ENCODE measurements at places on chromosomes 1 and 21.

GRCh38 chr1:178145605-178146004, 51.7 kb downstream of the RASAL2 start:
- DNase-seq = no peak

GRCh38 chr1:233998891-233999290, 94.4 kb downstream of the SLC35F3 start:
- peak; percentile 99 for DNase-seq

DNA sequence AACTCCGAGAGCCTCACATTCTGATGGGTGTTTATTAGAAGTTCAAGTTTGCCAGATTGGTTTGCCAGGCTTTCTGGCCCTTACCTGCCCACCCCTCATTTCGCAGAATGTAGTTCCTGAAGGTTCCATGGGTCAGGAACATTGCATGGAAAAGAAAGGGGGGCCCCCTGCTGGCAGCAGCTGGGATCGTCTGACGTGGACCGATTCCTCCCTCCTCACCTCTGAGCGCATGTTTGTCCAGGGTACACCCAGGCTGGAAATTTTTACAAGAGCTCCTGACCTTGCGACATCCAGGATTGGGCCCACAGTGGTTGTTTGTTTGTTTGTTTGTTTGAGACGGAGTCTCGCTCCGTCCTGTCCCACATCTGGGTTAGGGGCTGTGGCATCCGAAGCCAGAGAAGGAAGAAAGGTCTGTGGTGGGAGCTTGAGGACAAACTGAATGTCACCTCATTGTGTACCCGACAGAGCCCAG, 126.0 kb upstream of the TMEM51 start:
- DNase-seq = no peak

GRCh38 chr1:220711056-220711809, 21.1 kb downstream of the C1orf115 start:
- no peak for DNase-seq

DNA sequence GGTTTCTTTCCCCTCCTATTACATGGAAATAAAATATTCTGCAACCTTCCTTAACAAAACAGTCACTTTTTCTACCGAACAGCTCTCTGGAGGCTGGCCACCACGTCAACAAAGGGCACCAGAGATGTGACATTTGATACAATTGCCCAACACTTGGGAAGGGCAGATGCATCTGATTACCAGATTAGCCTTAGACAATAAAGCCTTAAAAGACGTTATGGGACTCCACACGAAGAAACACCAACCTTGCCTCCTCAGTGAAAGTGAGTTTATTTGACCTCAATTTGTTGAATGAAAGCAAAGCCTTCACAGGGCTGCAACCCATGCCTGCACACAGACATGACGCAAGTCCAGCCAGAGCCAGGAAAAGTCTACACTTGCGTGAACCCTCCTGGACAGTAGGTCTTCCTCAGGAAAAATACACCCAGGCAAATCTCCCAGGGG, 136.1 kb downstream of the TGFBR3 start:
- no peak for DNase-seq

- no peak for DNase-seq
Measured at GRCh38 chr1:154843636-154844296, 26.3 kb downstream of the KCNN3 start.

- DNase-seq = no peak
Measured at GRCh38 chr1:242043165-242043564, 44.3 kb upstream of the MAP1LC3C start.

- DNase-seq = no peak
Measured at GRCh38 chr1:59520827-59521418, 224.0 kb downstream of the FGGY start.

DNA sequence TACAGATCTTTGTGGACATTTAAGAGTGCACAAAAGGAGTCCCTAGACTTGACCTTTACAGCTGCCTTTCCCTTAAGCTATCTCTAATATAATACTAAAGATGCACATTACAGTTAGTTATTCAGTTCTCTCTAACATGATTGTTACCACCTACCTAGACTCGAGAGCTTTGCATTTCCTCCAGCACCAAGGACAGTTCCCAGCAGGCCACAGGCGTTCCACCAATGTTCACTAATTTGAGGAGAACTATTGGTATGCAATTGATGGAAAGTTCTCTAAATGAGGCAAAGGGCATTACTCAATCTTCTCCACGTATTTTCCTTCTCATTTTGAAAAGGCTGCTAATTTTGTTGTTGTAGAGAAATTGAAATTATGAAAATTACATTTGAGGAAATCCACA, 5.4 kb upstream of the NTNG1 start:
- DNase-seq = no peak

- no peak for DNase-seq
Measured at GRCh38 chr1:47797575-47797974, 199.6 kb downstream of the TRABD2B start.

GRCh38 chr1:54460861-54461387, 54.7 kb upstream of the SSBP3 start:
- DNase-seq = no peak

- DNase-seq = no peak
Measured at GRCh38 chr21:35119501-35120047, 70.5 kb upstream of the RUNX1 start.

DNA sequence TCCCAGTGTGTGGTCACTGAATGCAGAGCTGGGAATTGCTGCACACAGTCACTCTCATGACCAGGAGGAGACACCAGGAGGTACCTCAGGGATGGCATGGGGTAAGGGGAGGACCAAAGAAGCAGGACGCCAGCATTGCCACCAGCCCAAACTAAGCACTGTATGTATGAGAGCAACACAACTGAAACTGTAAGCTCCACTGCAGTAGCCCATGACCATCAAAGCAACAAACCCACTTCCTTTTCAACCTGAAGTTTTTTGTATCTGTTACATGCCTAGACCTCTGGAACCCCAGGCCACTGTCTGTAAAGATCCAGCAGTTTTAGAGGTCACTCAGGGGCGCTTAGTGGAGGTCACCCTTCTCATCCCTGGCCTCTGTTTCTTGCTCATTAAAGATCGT, 164.3 kb downstream of the SETD4 start:
- DNase-seq = no peak

DNA sequence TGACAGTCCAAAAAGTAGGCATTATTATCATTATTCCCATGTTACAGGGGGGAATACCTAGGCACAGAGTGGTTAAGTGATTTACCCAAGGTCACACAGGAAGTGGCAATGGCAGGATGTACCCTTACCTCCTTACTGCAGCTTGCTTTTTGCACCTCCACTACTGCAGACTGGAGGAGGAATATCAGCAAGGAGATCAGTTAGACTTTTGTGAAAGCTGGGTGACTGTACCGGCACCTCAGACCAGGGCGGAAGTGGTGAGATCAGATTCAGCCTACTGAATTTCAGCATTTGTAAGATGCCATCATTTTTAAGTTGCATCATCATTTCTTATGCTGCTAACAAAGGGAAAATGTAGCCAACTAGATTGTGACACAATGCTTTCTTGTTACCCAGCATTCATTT, 4.5 kb downstream of the ADARB1 start:
- no peak for DNase-seq

GRCh38 chr1:2242814-2243725, 15.0 kb downstream of the SKI start:
- DNase-seq = no peak

GRCh38 chr1:240843798-240844197, 231.8 kb upstream of the GREM2 start:
- no peak for DNase-seq

- DNase-seq = no peak
Measured at GRCh38 chr21:42626171-42626570, 27.2 kb upstream of the PDE9A start.

DNA sequence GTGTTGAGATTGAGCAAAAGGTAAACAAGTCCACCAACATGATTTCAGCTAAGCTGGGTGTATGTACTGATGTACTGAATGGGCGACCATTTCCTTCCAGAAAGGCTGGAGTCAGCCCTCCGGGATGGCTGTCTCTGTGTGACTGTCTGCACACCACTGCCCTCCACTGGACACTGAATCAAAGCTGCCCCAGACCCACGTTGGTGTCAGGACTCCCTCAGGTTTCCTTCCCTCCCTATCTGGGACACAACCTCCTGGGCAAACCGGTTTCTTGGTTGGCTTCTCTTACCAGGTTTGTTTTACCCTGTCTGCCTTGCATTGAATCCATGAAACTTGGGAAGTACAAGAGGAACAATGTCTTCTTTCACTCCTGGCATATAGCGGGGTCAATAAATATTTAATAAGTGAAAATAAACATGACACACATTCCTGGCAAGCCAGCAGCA, 5.3 kb upstream of the SRP9 start:
- peak; percentile 24 for DNase-seq

DNA sequence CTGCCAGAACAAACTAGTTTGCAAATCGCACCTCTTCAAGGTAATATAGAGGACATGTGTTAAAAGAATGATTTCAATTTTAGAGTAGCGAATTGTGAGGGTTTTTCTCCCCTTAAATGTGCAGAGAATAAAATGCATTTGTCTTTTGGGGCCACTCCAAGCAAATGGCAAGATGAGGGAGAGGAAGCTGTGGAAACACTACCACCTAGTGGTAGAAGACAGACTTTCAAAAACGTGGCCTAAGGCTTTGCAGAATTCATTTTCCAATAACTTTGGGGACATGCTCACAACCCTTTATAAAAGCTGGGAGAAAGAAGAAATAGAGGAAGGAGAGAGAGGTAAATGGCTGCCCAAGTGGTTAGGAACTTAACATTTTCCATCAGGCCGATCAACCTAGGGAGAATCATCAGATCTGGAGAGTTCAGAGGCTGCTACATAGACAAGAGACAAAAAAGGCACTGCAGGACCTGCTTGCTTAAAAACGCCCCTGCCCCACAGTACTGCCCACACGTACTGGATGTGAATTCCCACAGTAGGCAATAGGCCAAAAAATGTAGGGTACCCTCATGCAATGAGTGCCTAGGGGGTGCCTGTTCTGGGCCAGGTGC, 15.7 kb upstream of the RCAN1 start:
- no peak for DNase-seq

- no peak for DNase-seq
Measured at GRCh38 chr1:15696956-15697521, 12.9 kb downstream of the PLEKHM2 start.

DNA sequence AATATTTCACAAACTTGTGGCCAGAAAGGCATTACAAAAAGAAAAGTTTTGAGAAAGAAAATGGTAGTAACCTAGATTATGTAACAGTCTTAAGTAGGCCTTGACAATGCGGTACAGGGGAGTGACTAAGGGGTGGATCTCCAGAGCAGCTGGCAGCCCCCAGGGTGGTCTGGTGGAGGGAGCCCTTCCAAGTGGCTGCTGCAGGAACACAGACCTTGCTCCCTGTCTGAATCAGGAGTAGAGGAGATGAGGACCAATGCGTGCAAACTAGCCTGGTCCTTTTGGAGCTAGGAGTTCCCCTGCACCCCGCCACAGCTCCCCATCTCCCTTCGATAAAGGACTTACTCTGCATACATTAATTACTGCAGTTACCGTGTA, 189.0 kb downstream of the NFIA start:
- no peak for DNase-seq

All from NCI-H524 treated with DMSO at 0.1 percent for 48 hours (cell line).